ENCODE measurements at places on chromosomes 6 and 20.

DNA sequence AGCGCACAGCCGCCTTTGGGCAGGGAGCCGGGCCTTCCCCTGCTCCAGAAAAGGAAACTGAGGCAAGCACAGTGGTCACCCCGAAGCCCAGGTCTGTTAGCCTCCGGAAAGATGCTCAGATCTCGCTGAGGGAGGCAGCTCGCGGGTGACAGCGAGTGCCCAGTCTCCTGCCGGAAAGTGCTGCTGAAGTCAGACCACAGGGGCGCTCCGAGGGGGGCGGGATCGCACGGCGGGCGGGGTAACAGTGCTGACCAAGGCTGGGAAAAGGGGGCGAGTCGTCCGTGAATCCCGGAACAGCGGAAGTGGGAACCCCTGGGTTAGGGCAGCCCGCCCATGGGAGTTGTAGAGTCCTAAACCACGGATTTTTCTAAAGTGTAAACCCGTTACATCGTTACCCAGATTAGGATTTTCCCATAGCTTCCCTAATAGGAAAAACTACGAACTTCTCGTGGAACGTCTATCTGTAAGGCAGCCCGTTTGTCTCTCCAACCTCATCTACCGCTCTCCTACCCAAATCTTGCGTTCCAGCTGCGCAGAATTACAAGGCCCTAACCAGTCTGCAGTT, 504 bp downstream of the VPS16 start:
- DNase-seq, result no peak

- no peak for DNase-seq
Measured at GRCh38 chr20:59656417-59656816, 52.1 kb downstream of the PHACTR3 start.

DNA sequence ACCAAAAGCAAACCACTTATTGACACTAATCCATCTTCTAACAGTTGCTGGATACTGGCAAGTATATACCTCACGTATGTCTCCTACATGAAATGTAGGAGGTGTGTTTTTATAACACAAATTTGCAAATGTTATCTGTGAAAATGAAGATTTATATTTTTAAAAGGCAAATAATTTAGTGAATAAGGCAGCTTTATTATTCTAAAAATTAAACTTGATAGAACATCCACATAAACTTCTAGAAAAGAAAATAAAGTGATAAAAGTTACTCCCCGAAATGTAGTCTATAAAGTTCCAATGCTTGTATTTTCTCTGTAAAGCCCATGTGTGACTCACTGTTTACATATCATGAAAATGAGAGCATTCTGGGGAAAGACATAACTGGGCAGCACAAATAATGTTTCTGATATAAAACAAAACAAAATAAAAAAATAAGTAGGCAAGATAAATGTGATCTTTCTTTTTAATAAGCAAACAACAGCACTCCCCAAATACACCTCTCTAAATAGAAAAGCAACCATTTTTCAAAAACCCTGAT, 84.4 kb downstream of the MAP7 start:
- DNase-seq, result no peak

GRCh38 chr20:49889935-49890333, 25.4 kb downstream of the SPATA2 start:
- no peak for DNase-seq

- no peak for DNase-seq
Measured at GRCh38 chr6:43089874-43090558, 13.9 kb downstream of the PTK7 start.
